ENCODE measurements at places on chromosomes 2 and 18. TPM values are rescaled to one million over a fixed set of nuclear protein-coding genes. Genes with fewer than 3 reads are reported as not detected.

DNA sequence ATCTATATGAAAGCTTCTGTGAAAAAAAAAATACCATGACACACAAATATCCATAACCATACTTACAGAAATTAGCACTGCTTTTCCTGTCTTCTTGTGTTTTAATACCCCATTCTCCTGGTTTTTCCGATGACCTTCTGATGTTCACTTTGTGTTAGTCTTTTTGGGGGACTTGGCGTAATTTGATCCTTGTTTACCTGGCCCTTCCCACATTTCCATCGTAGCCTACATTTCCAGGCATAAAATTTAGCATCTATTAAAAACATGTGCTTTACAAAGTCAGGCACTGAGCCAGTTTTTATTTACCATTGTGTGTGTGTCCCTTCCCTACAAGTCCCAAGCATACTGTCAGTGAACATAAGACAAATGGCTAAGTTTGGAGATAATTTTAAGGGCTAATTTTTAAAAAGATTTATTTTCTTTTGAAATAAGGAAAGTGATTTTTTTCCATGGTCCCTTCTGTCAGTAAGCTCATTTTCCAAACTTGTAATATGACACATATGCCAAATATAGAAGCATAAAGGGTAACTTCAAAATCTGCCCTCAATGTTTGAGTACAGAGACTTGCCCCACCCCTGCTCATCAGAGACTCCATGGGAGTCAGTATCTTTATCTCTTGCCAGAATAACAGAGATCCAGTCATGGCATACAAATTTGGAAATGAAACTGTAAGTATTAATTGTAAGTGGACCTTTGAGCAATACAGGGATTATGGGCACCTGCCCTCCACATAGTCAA, 27.3 kb downstream of the SESTD1 start:
- no peak for DNase-seq
- H3K4me3 ChIP-seq, result no peak overlapping the region
- no peaks in the 10 kb centered on the region for H3K36me3 ChIP-seq
- no peaks in the 10 kb centered on the region for H3K27me3 ChIP-seq

DNA sequence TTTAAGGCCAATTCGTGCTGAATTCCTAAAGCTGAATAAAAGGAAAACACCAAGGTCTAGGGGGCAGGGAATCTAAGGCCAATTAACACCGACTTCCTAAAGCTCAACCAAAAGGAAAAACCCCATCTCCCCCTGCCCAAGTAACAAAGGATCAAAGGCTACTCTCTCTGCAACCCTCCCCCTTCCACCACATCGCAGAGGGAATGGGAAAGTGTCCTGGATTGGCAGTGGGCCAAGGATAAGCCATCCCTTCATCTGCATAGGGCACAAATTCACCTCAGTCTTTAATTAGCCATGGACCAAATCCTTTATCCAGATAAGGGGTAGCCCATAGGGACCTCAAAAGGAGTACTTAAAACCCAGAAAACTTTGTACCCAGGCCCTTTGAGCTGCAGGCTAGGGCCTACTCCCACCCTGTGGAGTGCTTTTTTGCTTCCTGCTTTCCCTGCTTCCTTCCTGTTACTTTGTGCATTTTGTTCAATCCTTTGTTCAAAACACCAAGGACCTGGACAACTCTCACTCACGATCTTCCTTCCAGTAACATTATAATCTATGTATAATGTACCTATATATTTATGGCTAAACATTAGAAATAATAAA, 2119.8 kb upstream of the CELF4 start:
- no peak overlapping the region for H3K4me3 ChIP-seq
- no peaks in the 10 kb centered on the region for H3K36me3 ChIP-seq
- no peak for DNase-seq

DNA sequence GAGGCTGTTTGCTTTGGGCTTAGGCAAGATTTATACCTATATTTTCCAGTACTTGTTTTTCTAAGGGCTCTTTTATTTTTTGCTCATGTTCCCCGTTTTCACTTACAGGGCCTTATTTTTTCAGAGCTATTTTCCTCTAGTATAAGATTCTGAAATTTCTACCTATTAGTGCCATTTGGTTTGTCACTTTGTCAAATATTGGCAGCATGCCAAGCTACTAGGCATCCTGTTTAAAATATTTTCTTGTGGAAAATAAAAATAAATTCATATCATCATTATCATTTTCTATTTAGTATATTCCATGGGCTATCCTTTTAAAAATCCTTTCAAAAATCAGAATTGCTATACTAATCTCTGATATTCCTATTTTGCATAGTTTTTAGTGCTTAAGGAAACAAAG, 64.8 kb upstream of the CHST9 start:
- H3K36me3 ChIP-seq, result no peaks in the 10 kb centered on the region
- H3K27ac ChIP-seq, result no peak overlapping the region
- H3K4me3 ChIP-seq, result no peak overlapping the region
- H3K4me1 ChIP-seq, result no peaks in the 10 kb centered on the region
- H3K27me3 ChIP-seq, result no peaks in the 10 kb centered on the region

DNA sequence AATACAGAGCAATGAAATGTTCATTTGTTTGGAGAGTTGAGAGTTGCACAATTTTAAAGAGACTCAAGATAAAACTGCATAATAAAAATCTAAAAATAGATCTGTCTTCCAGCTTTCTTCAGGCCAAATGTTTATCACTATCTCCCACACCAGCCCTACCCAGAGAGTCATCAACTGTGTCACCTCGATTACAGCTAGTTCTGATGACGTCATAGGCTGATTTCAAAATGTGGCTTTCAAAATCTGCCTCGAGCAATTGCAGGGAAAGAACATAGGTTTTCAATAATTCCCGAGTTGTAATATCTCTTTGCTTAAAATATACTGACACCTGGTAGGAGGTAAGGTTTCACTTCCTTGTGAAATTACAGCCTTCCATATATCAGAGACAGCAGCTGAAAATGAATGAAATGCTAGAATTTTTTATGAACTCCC, 677.6 kb upstream of the ID2 start:
- H3K27ac ChIP-seq, result no peak overlapping the region
- H3K36me3 ChIP-seq, result no peaks in the 10 kb centered on the region
- H3K4me1 ChIP-seq, result no peaks in the 10 kb centered on the region
- DNase-seq, result no peak
- no peak overlapping the region for H3K4me3 ChIP-seq

GRCh38 chr2:227394401-227394800, 6.7 kb upstream of the SCYGR1 start:
- no peak overlapping the region for H3K27ac ChIP-seq
- H3K4me1 ChIP-seq, result no peaks in the 10 kb centered on the region
- no peaks in the 10 kb centered on the region for H3K36me3 ChIP-seq

DNA sequence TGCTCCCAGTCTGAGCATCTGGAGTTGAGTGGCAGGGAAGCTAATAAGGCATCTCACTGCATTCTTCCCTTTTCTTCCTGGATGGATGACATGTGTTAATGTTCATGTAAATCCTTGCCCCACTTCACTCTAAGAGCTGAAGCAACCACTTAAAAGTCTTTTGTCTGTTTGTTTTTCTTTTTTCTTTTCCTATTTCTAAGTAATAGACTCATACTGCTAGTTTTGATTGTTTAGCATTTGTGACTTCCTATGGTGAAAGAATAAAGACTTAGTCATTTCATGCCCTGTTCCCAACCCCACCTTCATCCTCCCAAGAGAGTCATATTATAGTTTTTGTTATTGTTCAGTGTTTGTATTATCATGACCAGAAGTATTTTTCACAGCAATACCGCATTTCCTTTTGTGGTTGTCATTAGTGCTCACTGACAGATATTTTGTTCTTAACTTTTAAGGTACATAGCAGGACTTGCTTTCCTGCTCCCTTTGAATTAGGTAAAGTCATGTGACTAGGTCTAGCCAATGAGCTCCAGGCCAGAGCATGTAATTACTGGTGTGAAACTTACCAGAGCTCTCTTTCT, 18.1 kb upstream of the SPP2 start:
- no peak for DNase-seq
- H3K36me3 ChIP-seq, result no peaks in the 10 kb centered on the region
- H3K27me3 ChIP-seq, result no peaks in the 10 kb centered on the region
- H3K4me1 ChIP-seq, result no peaks in the 10 kb centered on the region
- no peak overlapping the region for H3K4me3 ChIP-seq

DNA sequence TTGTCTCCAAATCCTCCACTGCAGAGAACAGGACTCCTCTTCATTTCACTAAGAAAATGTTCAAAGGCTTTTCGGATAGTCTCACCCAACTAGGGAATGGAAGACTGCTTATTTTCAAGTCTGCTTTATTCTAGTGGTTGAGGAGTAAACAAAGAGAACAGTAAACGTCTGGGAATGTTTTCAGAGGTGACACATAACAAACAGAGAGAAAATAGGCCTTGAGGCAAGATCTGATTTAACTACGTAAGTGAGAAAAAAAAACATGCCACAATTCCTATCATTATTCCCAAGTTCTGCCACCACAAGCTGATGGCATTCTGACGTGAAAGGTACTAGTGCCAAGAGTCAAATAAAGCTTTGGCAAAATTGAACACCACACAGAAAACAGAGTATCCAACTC, 16.7 kb upstream of the WIPF1 start:
- no peaks in the 10 kb centered on the region for H3K27me3 ChIP-seq
- peaks cover 15% of the 10 kb centered on the region for H3K4me1 ChIP-seq
- H3K36me3 ChIP-seq, result no peaks in the 10 kb centered on the region
- H3K4me3 ChIP-seq, result no peak overlapping the region

GRCh38 chr18:79733986-79734770, 54.6 kb downstream of the CTDP1 start:
- H3K27me3 ChIP-seq, result no peaks in the 10 kb centered on the region
- H3K27ac ChIP-seq, result no peak overlapping the region
- DNase-seq, result no peak
- H3K4me1 ChIP-seq, result no peaks in the 10 kb centered on the region
- no peaks in the 10 kb centered on the region for H3K36me3 ChIP-seq

DNA sequence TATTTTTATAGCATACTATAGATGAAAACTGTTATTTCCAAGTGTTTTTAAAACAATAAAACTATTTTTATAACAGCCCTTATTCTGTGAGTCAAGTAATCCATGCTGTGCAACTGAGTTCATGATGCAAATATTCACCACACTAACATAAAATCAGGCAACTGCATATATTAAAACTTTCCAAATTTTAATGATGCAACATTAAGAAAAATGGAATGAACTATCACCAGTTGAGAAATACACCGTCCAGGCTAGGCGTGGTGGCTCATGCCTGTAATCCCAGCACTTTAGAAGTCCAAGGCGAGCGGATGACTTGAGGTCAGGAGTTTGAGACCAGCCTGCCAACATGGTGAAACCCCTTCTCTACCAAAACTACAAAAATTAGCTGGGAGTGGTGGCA, 114.5 kb downstream of the CDH2 start:
- H3K27me3 ChIP-seq, result no peaks in the 10 kb centered on the region
- H3K36me3 ChIP-seq, result no peaks in the 10 kb centered on the region
- DNase-seq, result no peak
- no peak overlapping the region for H3K4me3 ChIP-seq

DNA sequence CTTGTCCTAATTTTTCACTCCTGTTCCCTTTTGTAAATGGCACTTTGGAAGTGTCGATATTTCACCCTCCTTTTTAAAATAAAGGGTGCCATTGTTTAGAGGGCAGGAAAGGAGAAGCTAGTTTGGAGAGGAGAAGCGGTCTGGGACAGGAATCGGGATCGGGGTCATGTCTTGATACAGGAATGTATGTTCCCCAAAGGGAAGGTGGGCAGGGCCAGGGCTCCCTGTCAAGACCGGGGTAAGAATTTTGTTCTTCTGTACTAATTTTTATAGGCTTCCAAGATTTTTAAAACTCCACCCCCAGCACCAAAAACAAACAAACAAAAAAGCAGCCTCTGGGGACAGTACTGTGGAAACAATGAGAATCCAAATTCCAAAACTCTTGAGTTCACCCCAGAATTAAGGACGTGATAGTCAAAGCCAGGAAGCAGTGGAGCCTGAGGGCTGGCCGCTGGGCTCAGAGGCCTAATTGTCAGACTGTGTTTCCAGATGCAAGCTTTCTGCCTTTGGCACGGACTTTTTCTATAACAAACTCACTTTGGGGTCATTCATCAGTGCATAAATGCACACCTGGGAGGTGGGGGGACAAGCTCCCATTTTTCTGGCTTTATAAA, 250.4 kb upstream of the SIX2 start:
- no peak overlapping the region for H3K27ac ChIP-seq
- no peaks in the 10 kb centered on the region for H3K36me3 ChIP-seq
- no peaks in the 10 kb centered on the region for H3K27me3 ChIP-seq
- H3K4me1 ChIP-seq, result no peaks in the 10 kb centered on the region

GRCh38 chr18:73316513-73316912, 448.7 kb upstream of the NETO1 start:
- no peaks in the 10 kb centered on the region for H3K36me3 ChIP-seq
- H3K4me3 ChIP-seq, result no peak overlapping the region
- no peak for DNase-seq
- H3K4me1 ChIP-seq, result no peaks in the 10 kb centered on the region
- H3K27me3 ChIP-seq, result no peaks in the 10 kb centered on the region

DNA sequence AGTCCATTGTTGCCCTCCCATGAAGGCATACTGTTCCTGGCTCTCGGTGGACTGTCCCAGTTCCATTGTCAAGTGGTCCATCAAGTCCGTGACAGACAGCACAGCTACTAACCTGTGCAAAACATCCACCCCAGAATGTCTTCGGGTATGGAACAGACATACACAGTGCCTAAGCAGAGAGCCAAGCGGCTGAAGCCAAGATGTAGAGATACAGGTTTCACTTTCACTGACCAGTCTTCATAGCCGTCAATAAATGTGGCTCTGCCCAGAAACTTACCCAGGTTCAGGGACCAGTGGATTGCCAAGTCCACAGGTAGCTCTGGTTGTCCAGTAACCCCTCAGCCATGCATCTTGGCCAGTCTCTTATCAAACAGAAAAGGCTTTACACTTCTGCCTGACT, 10.7 kb upstream of the PAPOLG start:
- no peaks in the 10 kb centered on the region for H3K4me1 ChIP-seq
- no peak for DNase-seq
- no peaks in the 10 kb centered on the region for H3K27me3 ChIP-seq
- H3K27ac ChIP-seq, result no peak overlapping the region

- no peaks in the 10 kb centered on the region for H3K36me3 ChIP-seq
- no peak overlapping the region for H3K27ac ChIP-seq
- no peak overlapping the region for H3K4me3 ChIP-seq
- no peak for DNase-seq
- no peaks in the 10 kb centered on the region for H3K27me3 ChIP-seq
These were observed 42.7 kb upstream of the REG3G start for GRCh38 chr2:78982638-78983330.

- no peaks in the 10 kb centered on the region for H3K27me3 ChIP-seq
- no peak for DNase-seq
- H3K36me3 ChIP-seq, result peaks cover 2% of the 10 kb centered on the region
- H3K4me3 ChIP-seq, result no peak overlapping the region
- no peak overlapping the region for H3K27ac ChIP-seq
- H3K4me1 ChIP-seq, result no peaks in the 10 kb centered on the region
These were observed 16.0 kb downstream of the SLC4A5 start for GRCh38 chr2:74327199-74327598.

CNDP1 gene
- total RNA-seq, result 1.4 TPM

UGT1A6 gene
- total RNA-seq, result 43.7 TPM

ALPI gene
- total RNA-seq, result 0.09 TPM

ICA1L gene
- 9.9 TPM for total RNA-seq

IL36G gene
- not detected for total RNA-seq

CNNM3 gene
- total RNA-seq, result 26.1 TPM

SIX2 gene
- 0.28 TPM for total RNA-seq

RFTN2 gene
- 4.0 TPM for total RNA-seq

CDH19 gene
- 0.94 TPM for total RNA-seq

Data from kidney (tissue), 22 donors.